ENCODE measurements at places on chromosomes 7 and 10.
A peak's percentile ranks its signal among the peaks of the same experiment; 100 is the strongest.

- peak; percentile 6 for DNase-seq
Measured at GRCh38 chr7:144384555-144385245, 18.8 kb downstream of the NOBOX start.

- DNase-seq: no peak
Measured at GRCh38 chr10:37856881-37857286, 526 bp downstream of the ZNF248 start.

- DNase-seq: no peak
Measured at GRCh38 chr7:112411186-112411795, 39.0 kb upstream of the IFRD1 start.

DNA sequence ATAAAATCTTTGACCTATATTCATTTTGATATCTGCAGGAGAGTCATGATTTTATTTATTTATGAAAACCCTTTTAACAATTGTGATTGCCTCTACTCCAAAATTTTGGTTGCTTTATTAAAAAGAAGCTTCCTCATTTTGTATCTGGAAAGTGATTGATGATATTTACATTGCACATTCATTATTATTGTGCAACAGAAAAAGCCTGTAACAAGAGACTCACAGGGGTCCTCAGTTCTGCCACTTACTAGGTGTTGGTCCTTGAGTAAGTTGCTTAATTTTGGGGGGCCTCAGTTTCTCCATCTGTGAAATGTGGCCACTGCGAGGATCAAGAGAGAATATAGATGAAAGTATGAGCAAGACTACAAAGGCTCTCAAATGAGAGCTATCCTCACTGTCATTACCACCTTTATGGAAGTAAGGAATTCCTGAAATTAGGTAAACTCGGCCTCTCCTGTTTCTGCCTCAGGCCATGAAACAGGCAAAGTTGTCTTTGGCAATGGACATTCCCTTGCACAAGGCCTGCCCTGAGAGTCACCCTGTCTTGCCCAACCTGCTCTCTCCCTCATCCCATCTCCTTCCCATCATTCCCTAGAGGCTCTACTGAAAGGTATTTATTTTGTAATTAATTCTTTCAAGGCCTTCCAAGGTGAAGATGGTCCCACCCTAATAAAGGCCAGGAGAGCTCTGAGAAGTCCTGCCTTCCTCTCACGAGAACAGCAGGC is 66.1 kb upstream of the ABLIM1 start:
- DNase-seq: no peak

- DNase-seq: no peak
Measured at GRCh38 chr10:92857904-92858514, 9.7 kb downstream of the EXOC6 start.

- no peak for DNase-seq
Measured at GRCh38 chr10:29011516-29011915, 277.4 kb upstream of the LYZL1 start.
